Activated T-helper 1 cell treated with Interleukin-2 at 50 U/mL for 16 hours (primary cell): ENCODE measurements at places on chromosomes 4 and X.

DNA sequence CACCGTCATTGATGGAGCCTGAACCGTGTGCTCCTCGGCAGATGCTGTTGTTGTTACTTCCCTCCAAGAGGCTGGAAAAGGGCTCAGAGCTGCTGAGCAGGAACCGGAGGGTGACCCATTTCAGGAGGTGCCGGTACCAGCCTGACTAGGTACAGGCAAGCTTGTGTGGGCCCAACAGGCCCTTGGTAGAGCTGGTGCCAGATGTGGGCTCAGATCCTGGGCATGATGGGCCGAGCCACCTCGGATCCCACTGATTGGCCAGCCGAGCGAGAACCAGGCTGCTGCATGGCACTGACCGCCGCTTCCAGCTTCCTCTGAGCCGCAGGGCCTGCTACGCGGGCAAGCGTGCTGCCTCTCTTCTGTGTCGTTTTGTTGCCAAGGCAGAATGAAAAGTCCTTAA is 33.7 kb downstream of the NOP14 start:
- DNase-seq: no peak

- DNase-seq: no peak
Measured at GRCh38 chr4:25845841-25846653, 16.7 kb downstream of the SEL1L3 start.

- no peak for DNase-seq
Measured at GRCh38 chr4:143189528-143189927, 4.8 kb downstream of the USP38 start.

DNA sequence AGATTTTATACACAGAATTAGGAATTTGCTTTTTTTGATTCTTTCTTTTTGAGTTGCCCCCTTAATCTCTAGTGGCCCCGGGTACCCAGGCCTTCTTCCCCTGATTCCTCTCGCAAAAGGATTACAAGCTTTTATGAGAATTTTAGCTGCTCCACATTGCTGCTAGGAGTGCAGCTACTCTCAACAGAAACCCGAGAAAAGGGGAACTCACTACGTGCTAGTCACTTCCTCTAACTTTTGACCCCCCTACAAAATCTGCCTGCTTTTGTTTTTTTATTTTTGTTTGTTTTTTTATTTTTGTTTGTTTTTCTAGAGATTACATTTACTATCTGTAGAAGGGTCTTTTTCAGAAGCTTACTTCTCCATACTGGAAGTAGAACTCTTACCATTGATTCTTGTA is 64.1 kb downstream of the ZNF81 start:
- no peak for DNase-seq

DNA sequence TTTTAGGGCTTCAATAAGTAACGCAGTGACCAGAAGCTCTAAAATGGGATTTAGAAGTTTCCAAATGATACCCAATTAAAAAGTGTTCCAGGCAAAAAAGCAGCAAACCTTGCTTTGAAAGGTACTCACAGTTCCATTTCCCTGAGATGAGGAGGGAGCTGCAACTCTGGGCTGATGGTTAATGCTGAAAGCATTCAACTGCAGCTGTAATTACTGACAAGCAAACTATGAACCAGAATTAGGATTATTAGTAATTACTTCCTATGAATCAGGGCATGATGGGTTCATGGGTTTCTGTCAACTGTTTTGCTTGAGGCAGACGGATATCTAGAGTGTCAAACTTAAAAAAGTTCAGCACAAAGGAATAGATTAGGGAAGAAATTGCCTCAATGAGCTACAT is 357.4 kb downstream of the STIM2 start:
- DNase-seq: no peak

DNA sequence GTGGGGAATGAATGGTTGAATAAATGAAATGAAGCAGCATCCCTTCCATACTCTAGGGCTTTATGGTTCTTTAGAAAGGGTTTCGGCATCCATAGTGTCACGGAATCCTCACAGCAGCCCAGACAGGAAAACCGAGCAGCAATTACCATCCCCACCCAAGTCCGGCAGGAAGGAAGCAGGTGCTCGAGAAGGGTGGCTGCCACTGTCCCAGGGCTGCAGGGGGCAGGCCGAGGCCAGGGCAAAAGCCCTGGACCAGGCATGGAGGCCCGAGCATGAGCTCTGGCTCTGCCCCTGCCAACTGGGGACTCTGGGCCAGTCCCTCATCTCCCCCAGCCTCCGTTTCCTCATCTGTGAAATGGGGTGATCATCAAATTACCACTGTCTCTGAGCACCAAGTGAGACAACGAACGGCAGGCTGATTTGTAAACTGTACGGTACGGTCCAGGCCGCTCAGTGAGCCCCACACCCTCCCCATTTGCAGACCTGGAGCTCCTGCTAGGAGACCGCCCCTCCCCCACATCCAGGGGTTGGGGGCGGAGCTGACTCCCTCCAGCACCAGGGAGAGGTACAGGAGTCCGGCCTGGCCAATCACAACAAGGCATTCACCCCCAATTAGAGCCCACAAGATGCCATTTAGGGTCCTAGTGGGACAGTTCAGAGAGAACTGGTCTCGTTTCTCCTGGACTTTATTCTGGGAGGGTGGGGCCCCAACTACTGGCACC is 100.4 kb downstream of the WFS1 start:
- no peak for DNase-seq

DNA sequence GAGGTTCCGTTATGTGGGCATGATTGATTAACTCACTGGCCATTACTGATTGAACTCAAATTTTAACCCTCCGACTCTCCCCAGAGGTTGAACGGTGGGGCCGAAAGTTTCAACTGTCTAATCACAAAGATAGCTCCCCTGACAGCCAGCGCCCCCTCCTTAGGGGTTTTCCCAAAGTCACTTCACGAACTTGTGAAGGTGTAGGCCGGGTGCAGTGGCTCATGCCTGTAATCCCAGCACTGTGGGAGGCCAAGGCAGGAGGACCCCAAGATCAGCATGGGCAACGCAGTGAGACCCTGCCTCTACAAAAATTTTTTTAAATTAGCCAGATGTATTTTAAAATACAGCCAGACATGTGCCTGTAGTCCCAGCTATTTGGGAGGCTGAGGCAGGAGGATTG is 39.8 kb upstream of the RBM47 start:
- DNase-seq: no peak

- no peak for DNase-seq
Measured at GRCh38 chrX:15564981-15565579, 35.7 kb downstream of the ACE2 start.

GRCh38 chr4:91963486-91963885 is 340.3 kb upstream of the GRID2 start:
- DNase-seq: no peak

DNA sequence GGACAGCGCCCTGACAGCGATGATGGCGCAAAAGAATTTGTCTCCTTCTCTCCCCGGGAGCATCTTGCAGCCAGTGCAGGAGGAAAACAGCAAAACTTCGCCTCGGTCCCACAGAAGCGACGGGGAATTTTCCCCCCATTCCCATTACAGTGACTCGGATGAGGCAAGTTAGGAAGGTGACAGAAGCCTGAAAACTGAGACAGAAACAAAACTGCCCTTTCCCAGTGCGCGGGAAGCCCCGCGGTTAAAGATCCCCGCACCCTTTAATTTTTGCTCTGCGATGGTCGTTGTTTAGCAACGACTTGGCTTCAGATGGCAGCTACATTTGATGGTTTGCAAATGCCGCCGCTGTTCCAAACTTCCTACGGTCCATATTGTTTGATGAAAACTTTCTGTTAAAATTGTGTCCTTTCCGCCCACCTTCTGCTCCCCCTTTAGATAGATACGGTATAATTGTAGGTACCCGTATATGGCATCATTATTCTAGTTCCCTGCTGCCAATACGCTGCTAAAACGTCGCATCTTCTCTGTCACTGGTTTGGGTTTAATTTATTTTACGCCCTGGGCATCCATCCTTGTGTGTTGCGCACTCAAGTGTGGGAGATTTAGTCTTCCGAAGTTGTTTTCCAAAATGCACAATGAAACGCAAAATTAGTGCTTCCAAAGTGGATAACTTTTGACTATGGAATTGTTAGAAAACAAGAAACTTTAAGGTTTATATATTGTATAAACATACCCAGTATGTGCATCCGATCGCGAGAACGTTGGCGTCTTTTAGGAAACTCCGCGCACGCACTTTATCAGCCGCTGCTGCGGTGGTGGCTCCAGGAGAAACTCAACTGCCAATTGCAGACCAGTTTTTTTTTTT is 1.5 kb downstream of the ATOH1 start:
- no peak for DNase-seq

GRCh38 chrX:320126-320783 is 1.7 kb upstream of the GTPBP6 start:
- DNase-seq: no peak

DNA sequence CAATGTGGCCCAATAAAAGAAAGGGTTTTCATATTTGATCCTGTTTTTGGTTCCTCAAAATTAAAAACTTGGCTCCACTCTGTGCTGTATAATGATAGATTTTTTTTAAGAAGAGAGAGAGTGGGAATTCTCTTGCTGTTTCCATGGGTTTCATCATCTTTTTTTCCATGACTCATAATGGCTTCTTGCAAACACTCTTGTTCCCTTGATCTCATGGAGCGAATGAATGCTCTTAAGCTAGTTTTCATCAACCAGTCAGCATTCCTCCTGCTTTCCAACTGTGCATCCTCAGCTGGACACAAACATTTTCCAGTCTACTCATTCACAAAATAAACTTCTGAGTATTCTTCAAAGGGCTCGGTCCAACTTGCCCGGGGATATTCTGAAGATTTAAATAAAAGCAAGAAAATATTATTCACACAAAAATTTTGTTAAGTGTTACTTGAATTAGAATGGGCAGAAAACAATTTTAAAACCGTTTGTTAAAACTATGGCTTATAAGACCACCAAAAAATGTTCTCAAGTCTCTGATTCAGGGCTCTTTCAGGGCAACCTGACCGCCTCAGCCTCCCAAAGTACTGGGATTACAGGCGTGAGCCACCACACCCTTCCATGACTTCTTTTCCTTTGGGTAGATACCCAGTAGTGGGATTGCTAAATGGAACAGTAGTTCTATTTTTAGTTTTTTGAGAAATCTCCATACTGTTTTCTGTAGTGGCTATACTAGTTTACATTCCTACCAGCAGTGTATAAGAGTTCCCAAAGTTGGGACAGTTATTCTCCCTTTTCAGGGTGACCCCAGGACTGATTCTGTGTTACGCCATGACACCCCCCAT is 64.7 kb downstream of the TMEM156 start:
- DNase-seq: no peak

DNA sequence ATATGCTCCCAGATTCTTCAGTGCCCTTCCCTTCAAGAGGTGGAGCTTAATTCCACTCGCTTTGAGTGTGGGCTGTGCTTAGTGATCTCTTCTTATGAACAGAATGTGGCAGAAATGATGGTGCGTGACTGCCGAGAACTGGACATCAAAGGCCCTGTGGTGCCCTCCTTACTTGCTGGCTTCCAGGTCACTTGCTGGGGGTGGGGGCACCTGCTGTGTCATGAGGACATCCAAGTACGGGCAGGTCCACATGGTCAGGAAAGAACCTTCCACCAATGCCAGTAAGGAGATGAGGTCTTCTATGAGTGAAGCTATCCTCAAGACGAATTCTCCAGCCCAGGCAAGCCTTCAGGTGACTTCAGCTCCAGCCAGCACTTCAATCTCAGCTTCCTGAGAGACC is 95.8 kb downstream of the FAM53A start:
- no peak for DNase-seq

GRCh38 chr4:48653217-48654014 is 126.7 kb downstream of the FRYL start:
- DNase-seq: no peak

- no peak for DNase-seq
Measured at GRCh38 chr4:37001688-37002436, 242.7 kb upstream of the NWD2 start.

GRCh38 chrX:140762061-140762460 is 52.5 kb downstream of the LINC00632 start:
- no peak for DNase-seq

GRCh38 chrX:106898462-106898861 is 4.7 kb downstream of the RIPPLY1 start:
- no peak for DNase-seq

GRCh38 chr4:174856926-174857800 is 28.1 kb upstream of the GLRA3 start:
- DNase-seq: no peak

DNA sequence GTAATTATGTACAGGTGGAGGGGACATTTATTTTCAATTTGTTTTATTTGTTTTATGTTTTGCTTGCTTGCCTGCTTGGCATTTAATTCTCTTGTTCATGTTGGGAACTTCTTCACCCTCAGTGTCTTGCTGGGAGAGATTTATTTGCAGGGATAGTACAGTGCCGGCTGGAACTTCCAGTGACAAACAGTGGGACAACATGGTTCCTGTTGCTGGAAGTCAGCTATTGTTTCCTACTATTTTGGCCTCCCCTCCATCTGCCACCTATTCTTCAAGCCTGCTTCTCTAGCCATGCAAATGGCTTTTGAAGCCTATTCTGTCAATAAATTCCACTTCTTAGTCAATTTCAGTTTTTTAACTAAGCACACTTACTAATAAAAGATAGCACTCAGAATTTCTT is 105.4 kb upstream of the BANK1 start:
- DNase-seq: no peak

DNA sequence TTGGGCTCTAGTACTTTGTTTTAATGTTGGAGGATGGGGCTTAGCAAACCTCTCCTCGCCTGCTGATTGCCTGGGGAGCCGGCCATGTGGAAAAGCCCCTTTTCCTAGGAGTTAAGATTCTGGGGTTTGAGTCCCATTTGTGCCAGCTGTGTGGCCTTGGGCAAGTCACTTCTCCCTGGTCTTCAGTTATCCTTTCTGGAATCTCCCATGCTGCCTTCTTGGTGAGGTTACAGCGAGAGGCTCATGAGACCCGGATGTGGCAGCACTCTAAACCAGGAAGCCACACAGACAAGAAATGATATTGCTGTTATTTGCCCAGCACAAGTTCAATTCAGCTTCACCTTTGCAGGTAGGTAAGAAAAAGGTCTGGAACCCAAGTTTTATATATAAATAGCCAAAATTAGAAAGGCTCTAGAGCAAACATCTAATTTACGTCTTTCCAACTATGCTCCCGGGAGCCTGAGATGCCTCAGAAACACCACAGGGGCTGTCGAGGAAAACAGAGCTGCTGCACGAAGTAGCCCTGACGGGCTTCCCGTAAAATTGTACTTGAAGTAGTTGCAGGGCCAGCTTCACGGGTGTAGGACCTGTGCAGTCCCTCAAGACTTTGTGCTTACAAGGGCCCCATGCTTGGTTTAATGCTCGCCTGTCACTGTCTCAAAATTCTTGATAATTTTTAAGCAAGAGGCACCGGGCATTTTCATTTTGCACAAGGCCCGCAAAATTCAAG is 8.3 kb upstream of the SASH3 start:
- DNase-seq: no peak

DNA sequence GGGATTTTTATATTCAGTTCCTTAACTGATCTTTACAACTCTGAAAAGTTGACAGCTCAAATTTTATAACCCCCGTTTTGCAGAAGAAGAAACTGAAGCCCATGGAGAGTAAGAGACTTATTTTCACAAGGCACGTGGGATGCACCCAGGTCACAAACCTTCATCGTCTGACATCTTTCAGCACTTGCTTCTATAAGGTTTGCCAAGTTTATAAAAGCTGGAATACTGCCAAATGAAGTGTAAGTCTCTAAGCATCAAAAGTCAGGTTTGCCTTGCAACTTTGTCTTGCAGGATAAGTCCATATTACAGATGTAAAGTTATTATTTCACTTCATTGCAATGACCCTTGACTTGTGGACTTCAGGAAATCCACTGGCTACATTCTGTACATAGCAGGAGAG is 6.3 kb upstream of the KCNIP4 start:
- DNase-seq: no peak

GRCh38 chr4:140213749-140214148 is 59.8 kb upstream of the MAML3 start:
- no peak for DNase-seq
